ENCODE measurements at places on chromosomes 3 and 15.

DNA sequence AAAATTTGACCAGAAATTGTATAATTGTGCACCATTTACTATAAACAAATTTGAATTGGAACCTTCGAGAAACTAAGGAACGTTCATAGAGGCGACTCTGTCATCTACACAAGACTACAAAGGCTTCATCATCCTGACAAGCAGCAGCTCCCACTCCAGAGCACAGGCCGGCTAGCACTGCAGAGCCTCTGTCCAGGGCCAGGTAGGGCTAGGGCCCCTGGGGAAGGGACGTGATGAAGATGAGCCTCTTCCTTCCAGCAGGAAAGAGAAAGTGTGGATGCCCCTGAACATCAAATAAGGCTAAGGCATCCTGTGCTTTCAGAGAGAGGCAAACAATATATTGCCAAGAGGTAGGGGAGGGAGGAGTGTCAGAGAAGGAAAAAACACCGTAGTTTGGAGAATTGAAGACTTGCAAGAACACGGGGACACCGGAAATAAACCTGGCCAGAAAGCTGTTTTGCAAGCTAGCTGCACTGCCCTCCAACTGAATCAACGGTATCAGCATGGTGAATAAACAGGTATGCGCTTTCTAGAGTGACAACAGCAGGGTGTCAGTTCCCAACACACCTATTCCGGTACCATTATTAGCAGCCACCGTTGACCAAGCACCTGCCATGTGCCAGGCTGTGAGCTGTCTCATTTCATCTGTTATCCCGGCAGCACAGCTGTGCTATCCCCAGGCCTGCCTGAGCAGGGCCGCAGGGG, 12.4 kb downstream of the XXYLT1 start:
- no peak for DNase-seq

DNA sequence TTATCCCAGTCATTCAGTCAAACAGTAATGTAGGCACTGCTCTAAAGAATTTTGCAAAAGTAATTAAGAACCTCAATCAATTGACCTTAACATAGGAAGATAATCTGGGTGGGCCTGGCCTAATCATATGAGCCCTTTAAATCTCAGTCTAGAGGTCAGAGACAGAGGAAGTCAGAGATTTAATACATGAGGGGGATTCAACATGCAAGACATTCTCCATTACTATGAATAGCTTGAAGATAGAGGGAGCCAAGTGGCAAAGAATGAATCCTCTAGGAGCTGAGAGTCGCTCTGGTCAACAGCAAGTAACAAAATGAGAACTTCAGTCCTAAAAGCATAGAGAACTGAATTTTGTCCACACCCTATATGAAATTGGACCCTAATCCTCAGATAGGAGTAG, 39.0 kb upstream of the MBNL1 start:
- DNase-seq, result no peak

- DNase-seq, result no peak
These were observed 17.2 kb upstream of the PLOD2 start for GRCh38 chr3:146178006-146178689.

GRCh38 chr15:58074452-58074851, 8.9 kb upstream of the ALDH1A2 start:
- DNase-seq, result no peak

GRCh38 chr15:60548101-60548500, 69.2 kb upstream of the ICE2 start:
- no peak for DNase-seq

GRCh38 chr3:38002940-38003339, 12.4 kb downstream of the VILL start:
- DNase-seq, result no peak

DNA sequence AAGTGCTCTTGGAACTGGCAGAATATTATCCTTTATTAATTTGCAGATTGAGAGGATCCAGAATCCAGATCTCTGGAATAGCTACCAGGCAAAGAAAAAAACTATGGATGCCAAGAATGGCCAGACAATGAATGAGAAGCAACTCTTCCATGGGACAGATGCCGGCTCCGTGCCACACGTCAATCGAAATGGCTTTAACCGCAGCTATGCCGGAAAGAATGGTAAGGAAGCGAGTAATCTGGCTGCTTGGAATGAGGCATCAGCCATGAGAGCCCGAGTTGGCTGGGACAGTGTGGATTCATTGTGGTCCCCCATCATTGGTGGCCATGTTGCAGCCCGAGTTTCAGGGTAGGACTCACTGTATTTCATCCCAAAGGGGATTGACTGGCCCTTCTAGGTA, 47.1 kb downstream of the PARP14 start:
- no peak for DNase-seq

- DNase-seq, result peak; percentile 38
These were observed 185.9 kb upstream of the CADM2 start for GRCh38 chr3:84772841-84773240.

- no peak for DNase-seq
These were observed 5.7 kb downstream of the DNAH12 start for GRCh38 chr3:57538465-57538864.

- DNase-seq, result no peak
These were observed 18.2 kb upstream of the HCN4 start for GRCh38 chr15:73386886-73387506.

- no peak for DNase-seq
These were observed 518.0 kb upstream of the PPP2R3A start for GRCh38 chr3:135447483-135447882.

DNA sequence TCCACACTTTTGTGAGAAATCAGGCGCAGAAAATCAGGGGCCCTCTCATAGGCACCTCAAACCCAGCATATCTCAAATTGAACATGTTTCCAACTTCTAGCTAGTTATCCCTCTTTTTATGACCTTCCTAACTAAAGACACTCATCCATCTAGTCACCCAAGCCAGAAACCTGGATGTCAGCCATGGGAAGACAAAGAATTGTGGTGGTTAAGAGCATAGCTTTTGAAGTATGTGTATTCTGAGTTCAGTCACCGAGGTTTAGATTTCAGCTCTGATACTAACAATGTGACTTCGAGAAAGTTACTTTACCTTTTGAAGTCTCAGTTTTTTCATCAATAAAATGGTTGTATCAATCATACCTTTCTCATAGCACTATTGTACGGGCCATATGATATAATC, 495.5 kb downstream of the NLGN1 start:
- peak; percentile 3 for DNase-seq

DNA sequence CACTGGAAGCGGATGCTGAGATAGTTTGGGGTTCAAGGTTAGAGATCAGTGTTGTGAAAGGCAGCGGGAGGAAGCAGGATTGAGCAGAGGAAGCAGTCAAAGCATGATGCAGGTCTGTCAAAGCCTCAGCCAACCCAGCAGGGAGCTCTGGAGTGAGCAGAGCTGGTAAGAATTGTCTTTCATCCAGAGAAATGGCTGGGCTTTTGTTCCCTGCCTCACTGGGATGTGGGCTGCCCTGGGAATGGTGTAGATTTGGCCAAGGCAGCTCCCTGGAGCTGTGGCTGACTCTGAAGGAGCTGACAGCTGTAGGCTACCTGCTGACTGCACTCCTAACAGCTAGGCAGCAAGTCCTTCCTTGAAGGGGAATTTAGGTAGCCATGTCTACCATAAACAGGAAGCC, 61.9 kb upstream of the STXBP5L start:
- DNase-seq, result no peak

GRCh38 chr3:11631820-11632219, 11.9 kb downstream of the VGLL4 start:
- DNase-seq, result no peak

GRCh38 chr3:107308716-107309115, 68.5 kb upstream of the CCDC54 start:
- DNase-seq, result no peak

- DNase-seq, result peak; percentile 42
These were observed 643 bp upstream of the RNU5B-1 start for GRCh38 chr15:65303687-65304380.

DNA sequence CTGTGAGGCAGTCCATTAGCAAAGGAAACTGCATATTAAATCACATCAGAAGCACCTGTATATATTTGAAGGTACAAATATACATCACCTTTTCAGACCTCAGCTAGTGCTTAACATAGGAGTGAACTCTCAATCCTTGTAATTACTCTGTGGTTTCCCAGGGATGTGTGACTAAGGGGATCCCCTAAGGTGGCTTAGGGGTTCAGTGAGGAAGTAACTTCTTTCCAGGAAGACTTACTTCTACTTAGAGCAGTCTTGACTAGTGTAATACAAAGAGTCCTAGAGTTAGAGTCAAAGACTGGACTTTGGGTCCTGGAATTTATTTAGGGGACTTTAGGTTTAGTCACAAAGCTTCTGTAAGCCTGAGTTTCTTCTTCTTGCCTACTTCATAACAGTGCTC, 8.7 kb upstream of the SUMF1 start:
- no peak for DNase-seq

DNA sequence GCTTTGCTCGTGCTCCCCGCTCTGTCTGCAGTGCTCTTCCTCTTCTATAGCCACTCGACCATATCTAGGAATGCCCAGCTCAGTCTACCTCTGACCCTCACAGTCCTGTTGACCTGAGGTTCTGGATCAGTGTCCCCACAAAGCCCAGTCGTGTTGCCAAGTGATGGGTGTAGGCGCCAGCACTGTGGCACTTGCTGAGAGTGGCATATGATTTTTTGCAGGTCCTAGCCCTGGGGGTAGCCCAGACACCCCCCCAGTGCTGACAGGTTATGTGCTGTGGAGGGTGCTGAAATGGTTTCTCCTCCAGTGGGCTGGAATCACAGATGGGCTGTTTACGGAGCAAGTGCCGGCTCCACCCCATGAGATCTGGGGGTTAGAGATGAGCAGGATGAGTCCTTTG, 32.5 kb downstream of the ACAD9 start:
- DNase-seq, result no peak

DNA sequence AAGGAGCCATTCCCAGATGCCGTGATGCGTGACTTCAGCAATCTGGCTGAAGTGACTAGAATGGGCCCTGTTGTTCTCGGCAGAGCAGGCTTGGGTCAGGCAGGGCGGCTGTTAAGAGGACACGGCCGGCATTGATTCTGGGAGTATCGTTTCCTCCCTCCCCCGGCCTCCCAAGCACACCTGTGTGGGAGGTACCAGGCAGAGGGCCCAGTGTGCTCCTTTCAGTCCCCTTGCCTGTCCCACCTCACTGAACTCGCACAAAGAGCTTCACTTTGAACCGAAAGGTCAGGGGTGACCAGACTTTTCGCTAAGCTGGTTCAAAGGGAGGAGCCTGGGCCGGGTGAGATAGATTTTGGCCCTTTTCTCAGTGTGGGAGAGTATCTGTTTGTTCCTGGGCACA, 92.7 kb downstream of the CEMIP start:
- no peak for DNase-seq

DNA sequence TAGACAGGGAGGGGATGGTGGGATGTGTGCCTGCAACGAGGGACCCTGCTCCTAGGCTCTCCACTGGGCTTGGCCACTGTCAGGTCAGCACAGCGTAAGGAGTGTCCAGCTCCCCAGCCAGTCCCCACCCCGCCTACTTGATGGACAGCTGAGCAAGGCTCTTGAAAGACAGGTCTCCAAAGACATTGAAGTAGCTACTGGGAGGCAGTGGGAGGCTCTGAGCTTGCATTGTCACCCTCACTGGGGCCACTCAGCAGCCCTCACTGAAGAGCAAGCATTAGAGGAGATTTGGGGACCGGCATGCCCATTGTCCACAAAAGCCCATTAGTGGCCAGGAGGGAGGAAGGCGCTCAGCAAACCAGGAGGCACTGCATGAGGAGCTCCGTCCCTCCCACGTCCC, 146.5 kb downstream of the MEGF11 start:
- no peak for DNase-seq

DNA sequence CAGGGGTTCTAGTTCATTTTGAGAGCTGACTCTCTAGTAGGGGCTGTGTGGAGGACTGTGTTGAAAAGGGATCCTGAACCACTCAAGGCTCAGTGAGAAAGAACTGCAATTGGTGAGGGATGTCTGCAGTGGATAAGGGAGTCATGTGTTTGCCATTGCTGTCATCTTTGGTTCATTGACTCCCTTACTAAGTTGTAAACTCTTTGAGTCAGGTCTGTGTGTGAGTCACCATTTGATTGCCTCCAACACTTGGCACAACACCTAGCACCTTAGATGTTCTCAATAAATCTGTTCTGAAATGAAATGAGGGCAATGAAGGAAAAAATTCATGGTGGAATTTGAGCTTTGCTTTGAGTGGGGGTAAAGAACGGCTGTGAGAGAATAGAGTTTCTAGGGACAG, 51.7 kb downstream of the PLS1 start:
- peak; percentile 75 for DNase-seq

DNA sequence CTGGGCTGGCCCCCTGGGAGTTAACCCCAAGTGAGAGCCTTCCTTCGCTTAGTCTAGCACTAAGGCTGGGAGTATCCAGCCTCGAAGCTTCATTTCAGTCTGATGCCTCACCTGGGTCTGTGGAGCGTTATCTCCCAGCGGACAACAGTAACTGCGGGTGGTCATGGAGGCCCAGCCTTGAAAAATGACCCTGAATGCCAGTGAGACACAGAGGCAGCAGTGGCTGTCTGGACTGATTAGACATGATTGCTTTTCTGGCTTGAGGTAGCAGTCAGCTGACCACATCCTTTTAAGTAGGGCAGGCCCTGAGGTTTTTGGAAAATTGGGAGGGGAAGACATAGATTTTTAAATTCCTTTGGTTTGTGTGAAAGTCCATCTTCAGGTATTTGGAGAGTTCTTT, 28.2 kb upstream of the TRIM59 start:
- DNase-seq, result no peak

DNA sequence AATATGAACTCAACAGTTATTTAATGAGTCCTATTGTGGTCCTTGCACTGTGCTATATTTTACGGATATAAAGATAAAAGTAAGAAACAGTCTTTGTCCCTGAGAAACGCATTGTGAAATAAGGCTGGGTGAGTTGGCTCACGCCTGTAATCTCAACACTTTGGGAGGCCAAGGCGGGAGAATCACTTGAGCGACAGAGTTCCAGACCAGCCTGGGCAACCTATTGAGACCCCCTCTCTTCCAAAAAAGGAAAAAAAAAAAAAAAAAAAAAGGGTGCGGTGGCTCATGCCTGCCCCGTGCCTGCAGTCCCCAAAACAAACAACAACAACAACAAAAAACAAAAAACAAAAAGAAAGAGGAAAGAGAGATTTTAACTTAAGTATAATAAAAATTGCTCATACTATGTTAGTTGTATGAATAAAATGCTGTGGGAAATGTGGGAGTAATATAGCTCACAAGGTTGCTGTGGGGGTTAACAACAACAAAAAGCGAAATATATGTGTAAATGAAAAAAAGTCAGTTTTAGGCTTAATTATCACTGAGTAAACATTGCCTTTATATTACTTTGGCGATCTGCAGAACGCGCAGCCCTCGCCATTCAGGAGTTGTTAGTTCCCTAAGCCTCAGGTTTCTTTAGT, 461 bp upstream of the FNDC3B start:
- DNase-seq, result peak; percentile 49

DNA sequence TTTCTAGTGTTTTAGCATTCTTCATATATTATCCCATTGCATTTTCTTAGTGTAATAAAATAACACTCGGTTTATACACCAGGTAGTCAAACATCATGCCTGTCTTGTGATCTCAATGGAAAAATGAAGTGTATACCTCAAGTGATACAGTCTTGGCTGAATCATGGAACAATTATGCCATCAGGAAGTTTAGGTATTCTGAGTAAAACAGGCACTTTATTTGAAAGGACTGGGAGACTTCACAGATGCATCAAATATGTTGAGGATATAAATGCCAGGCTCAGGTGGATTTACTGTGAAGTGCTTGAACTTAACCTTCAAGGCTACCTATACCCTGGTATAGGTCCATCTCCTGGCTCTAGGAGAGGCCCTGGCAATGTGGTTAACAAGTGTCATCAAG, 8.5 kb downstream of the TGFBR2 start:
- DNase-seq, result no peak

Measured in MCF 10A (cell line).